ENCODE measurements at places on chromosomes 11 and 22. TPM values are rescaled to one million over a fixed set of nuclear protein-coding genes. Genes with fewer than 3 reads are reported as not detected.
A peak's percentile ranks its signal among the peaks of the same experiment; 100 is the strongest.

DNA sequence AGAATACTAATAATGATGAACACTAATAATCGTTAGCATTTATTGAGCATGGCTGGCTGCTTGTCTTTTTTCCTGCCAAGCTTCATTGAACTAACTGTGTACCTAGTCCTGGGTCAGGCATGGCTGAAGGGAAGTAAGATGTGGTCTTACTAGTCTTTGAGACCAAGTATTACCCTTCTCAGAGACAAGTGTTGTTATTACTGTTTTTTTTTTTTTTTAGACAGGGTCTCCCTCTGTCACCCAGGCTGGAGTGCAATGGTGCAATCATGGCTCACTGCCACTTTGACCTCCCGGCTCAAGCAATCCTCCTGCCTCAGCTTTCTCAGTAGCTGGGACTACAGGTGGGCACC is 4.6 kb downstream of the ST14 start:
- no peak for DNase-seq
- H3K36me3 ChIP-seq, result no peaks in the 10 kb centered on the region
- no peaks in the 10 kb centered on the region for H3K4me1 ChIP-seq
- H3K27me3 ChIP-seq, result peaks cover 88% of the 10 kb centered on the region

The OR52W1 gene
- not detected for total RNA-seq

DNA sequence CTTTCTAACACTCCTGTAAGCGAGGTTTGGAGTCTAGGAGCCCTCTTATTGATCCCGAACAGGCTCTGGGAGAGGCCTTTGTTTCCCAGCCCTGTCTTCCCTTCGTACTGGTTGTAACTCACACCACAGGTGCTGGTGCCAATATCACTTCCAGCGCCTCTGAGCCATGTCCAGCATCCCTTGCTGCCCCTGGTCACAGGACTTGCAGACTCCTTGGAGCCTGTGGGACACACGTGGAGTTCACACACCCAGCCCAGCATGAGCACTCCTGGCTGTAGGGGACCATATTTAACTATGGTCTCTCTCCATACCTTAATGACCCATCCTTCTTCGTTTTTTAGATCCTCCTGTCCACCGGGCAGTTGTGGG is 2.2 kb downstream of the ZBTB16 start:
- H3K4me1 ChIP-seq, result peaks cover 20% of the 10 kb centered on the region
- peak overlapping the region; percentile 85 for H3K4me3 ChIP-seq
- DNase-seq, result no peak
- no peaks in the 10 kb centered on the region for H3K36me3 ChIP-seq
- H3K27me3 ChIP-seq, result peaks cover 86% of the 10 kb centered on the region

DNA sequence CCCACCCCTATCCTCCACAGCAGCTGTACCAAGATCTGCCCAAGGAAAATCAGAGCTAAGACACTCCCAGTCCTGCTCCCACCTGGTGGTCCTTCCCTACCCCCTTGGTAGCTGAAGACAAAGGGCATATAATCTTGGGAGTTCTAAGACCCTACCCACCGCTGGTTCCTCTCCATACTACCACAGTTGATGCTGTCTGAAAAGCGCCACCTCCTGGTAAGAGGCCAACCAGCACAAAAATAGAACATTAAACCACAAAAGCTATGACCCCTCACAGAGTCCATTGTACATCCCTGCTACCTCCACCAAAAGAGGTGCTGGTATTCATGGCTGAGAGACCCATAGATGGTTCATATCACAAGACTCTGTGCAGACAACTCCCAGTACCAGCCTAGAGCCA is 161.5 kb upstream of the ARHGAP42 start:
- H3K27ac ChIP-seq, result no peak overlapping the region
- DNase-seq, result no peak
- H3K27me3 ChIP-seq, result no peaks in the 10 kb centered on the region
- no peaks in the 10 kb centered on the region for H3K36me3 ChIP-seq
- H3K4me1 ChIP-seq, result no peaks in the 10 kb centered on the region

GRCh38 chr11:99333621-99334020 is 312.9 kb downstream of the CNTN5 start:
- H3K27ac ChIP-seq, result no peak overlapping the region
- no peaks in the 10 kb centered on the region for H3K36me3 ChIP-seq
- no peak overlapping the region for H3K4me3 ChIP-seq
- H3K27me3 ChIP-seq, result no peaks in the 10 kb centered on the region

GRCh38 chr11:118633979-118634378 is 26.6 kb downstream of the PHLDB1 start:
- H3K4me3 ChIP-seq, result no peak overlapping the region
- no peak overlapping the region for H3K27ac ChIP-seq
- H3K27me3 ChIP-seq, result no peaks in the 10 kb centered on the region
- DNase-seq, result no peak

The OR52A1 gene
- total RNA-seq, result not detected

The VSIG2 gene
- total RNA-seq, result not detected

DNA sequence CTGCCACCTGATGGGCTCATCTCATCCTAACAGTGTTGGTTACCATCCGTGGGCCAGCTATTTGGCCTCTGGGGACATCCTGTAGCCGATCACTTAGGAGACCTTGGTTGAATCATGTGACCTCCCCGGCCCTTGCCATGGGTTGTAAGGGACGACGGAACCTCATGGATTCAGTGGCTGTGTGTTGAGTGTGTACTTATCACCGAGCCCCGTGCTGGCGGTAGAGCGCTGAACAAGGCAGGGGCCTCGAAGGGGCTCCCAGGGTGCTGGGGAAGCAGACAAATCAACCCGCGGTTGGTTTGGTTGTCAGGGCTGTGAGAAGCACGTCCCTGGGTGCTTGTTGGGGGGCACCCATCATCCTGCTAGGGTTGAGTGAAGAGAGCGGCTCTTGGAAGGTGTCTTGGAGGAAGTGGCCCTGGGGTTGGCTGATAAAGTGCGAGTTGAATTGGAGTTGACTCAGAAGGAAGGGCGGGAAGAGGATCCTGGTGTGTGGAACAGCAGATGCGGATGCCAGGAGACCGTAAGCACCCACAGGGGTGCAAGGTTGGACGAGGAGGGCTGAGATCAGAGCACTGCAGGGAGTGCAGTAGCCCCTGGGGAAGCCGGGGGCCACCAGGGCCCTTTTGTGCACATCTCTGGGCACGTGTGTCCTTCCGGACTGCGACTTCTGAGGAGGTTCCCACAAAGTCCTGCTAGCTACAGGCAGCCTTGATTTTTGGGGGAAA is 53.6 kb downstream of the MPPED1 start:
- H3K27ac ChIP-seq, result no peak overlapping the region
- H3K4me1 ChIP-seq, result no peaks in the 10 kb centered on the region
- H3K4me3 ChIP-seq, result no peak overlapping the region
- no peaks in the 10 kb centered on the region for H3K36me3 ChIP-seq

The CALCA gene
- not detected for total RNA-seq

DNA sequence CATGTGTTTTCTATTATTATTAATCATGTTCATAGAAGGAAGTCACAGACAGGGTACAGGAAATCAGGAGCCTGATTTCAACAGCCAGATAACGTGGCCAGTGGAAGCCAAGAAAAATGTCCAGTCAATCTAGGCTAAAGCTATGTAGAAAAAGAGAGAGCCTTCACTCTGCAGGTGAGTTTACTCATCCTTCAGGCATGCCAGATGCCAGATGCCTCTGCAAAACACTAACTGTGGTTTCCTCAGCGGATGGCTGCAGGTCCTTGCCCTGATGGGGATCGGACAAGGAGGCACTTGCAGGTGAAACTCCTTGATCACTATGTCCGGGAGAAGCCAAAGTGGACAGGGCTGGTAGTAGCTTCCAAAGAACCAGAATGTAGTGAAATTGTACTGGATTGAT is 962.3 kb upstream of the RAG2 start:
- no peak overlapping the region for H3K27ac ChIP-seq
- H3K4me3 ChIP-seq, result no peak overlapping the region
- H3K36me3 ChIP-seq, result no peaks in the 10 kb centered on the region
- no peaks in the 10 kb centered on the region for H3K27me3 ChIP-seq
- H3K4me1 ChIP-seq, result no peaks in the 10 kb centered on the region

GRCh38 chr11:112229159-112229558 is 2.9 kb downstream of the PTS start:
- H3K4me3 ChIP-seq, result no peak overlapping the region
- no peaks in the 10 kb centered on the region for H3K27me3 ChIP-seq
- no peak for DNase-seq
- peaks cover 6% of the 10 kb centered on the region for H3K4me1 ChIP-seq

The PANX3 gene
- not detected for total RNA-seq
